ENCODE measurements at places on chromosomes 3 and 15. TPM values are rescaled to one million over a fixed set of nuclear protein-coding genes. Genes with fewer than 3 reads are reported as not detected.

Gene SMAD6
- total RNA-seq, result 9.4 TPM

Gene SHQ1
- 18.5 TPM for total RNA-seq

Gene SNRPN
- 141 TPM for total RNA-seq

Gene ITIH1
- not detected for total RNA-seq

Gene DAZL
- under 0.01 TPM for total RNA-seq

Gene RARRES1
- total RNA-seq, result 0.54 TPM

Gene TOPAZ1
- not detected for total RNA-seq

Gene TMEM207
- not detected for total RNA-seq

Gene KCTD6
- total RNA-seq, result 7.1 TPM

Gene SAMMSON
- total RNA-seq, result not detected

Gene GUCA1C
- total RNA-seq, result not detected

Gene ZBTB47
- 61.3 TPM for total RNA-seq

Gene WDR93
- 0.39 TPM for total RNA-seq
